ENCODE measurements at places on chromosomes 12 and 14. TPM values are rescaled to one million over a fixed set of nuclear protein-coding genes. Genes with fewer than 3 reads are reported as not detected.

DNA sequence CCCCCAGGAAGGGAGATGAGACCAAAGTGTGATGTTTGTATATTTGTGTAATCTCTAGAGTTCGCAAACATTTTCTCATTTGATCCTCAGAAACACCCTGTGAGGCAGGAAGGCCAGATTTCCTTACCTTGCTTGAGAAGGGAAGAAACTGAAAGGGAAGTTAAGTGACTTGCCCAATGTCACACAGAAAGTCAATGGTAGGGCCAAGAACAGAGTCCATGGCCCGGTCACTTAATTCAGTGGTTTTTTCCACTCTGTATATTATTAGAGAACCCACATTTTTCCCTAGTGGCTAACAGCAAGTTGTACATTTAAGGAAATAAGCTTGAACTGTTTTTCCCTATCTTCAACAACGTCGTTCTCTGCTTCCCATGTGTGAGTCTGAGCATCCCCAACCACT is 25.6 kb upstream of the CHPT1 start:
- no peaks in the 10 kb centered on the region for H3K36me3 ChIP-seq
- DNase-seq: no peak
- H3K27ac ChIP-seq: no peak overlapping the region
- H3K4me3 ChIP-seq: no peak overlapping the region

- no peak overlapping the region for H3K27ac ChIP-seq
- H3K36me3 ChIP-seq: no peaks in the 10 kb centered on the region
- H3K4me1 ChIP-seq: peaks cover 56% of the 10 kb centered on the region
- no peak overlapping the region for H3K4me3 ChIP-seq
These were observed 5.0 kb downstream of the CREBL2 start for GRCh38 chr12:12616512-12617310.

DNA sequence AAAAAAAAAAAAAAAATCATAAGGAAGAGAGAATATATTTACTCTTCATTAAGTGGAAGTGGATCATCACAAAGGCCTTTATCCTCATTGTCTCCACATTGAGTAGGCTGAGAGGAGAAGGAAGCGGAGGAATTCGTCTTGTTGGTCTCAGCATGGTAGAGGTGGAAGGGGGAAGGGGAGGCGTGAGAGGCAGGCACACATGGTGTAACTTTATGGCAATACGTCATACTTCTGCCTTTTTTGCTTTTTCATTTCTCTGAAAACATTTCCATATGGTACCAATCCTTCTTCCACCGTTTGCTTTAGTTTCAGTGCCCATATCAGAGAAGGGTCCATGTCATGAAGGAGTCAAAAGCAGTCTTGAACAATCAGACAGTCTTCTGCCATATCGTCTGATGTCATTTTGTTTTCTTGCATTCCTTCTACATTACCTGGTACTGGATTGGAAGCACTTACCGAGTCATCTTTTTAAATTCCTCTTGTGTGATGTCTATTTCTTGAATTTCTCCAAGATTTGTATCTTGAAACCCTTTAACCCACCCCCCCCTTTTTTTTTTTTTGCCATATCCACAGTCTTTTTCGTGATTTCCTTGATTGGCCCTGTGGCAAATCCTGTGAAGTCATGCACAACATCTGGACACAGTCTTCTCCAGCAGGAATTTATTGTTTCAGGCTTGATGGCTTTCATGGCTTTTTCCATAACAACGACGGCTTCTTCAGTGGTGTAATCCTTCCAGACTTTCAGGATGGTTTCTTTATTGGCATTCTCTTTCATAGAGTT is 8.9 kb downstream of the FUT8 start:
- no peak for DNase-seq
- H3K4me3 ChIP-seq: no peak overlapping the region
- H3K36me3 ChIP-seq: no peaks in the 10 kb centered on the region
- H3K27me3 ChIP-seq: no peaks in the 10 kb centered on the region

The KRT83 gene
- total RNA-seq: not detected

- peaks cover 17% of the 10 kb centered on the region for H3K4me1 ChIP-seq
- no peak for DNase-seq
- no peaks in the 10 kb centered on the region for H3K27me3 ChIP-seq
- H3K36me3 ChIP-seq: no peaks in the 10 kb centered on the region
- no peak overlapping the region for H3K4me3 ChIP-seq
These were observed 172.7 kb downstream of the CAND1 start for GRCh38 chr12:67441736-67442346.
